ENCODE measurements at places on chromosomes 6 and 20. TPM values are rescaled to one million over a fixed set of nuclear protein-coding genes. Genes with fewer than 3 reads are reported as not detected.

The CYP24A1 gene
- total RNA-seq = 1.1 TPM

DNA sequence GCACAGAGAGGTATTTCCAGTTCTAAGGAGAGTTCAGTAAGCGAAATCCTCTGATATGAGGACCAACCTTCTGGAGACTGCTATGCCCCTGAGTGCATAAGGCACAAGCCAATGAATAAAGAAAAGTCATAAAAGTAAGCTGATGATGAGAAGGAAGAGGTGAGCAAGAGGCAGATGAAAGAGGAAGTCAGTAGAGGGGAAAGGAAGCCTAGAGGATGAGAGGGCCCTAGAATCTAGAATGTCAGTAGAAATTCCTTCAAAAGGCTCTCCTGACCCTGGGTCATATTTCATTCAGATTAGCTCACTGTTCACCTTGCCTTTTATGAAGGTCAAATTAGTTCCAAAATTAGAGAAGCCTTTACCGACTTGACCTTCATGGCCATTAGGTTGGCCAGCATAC, 209.2 kb downstream of the CD83 start:
- no peak for DNase-seq

- no peak for DNase-seq
These were observed 167.1 kb downstream of the PHF3 start for GRCh38 chr6:63802606-63803206.

The B3GAT2 gene
- total RNA-seq = 17.2 TPM

DNA sequence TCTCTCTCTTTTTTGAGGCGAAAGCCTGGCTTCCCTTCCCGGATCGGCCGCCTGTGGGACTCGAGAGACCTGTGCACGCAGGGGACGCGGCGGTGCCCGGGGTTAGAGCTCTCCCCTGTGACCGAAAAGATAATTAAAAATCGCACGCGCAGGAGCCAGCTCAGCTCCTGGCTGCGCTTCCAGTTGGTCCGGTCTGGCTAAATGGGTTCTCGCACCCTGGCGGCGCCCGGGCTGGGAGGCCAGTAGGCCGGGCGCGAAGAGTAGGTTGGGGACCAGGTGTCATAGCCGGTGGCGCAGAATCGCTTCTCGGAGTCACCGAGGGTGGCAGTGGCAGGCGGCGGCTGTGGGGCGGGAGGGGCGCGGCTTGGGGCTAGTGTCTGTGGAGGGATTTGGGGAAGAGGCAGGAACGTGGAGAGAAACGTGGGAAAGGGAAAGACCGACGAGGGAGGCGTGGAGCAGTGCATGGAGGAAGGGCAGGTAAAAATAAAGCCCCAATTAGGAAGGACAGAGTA, 41.9 kb upstream of the SUPT3H start:
- DNase-seq = peak; percentile 11

The COL11A2 gene
- 1.9 TPM for total RNA-seq

The SLC12A5 gene
- 26.0 TPM for total RNA-seq

DNA sequence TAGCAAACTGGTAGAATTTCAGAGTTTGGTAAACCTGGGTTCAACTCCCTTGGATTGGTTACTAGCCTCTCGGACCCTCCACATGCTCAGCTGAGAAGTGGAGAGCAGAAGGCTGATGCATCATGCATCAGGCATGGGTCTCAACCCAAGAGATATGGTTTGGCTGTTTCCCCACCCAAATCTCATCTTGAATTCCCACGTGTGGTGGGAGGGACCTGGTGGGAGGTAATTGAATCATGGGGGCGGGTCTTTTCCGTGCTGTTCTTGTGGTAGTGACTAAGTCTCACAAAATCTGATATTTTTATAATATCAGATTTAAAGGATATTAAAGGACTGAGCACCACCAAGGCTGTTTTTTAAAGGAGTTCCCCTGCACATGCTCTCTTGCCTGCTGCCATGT, 75.1 kb downstream of the PPP1R3G start:
- no peak for DNase-seq

DNA sequence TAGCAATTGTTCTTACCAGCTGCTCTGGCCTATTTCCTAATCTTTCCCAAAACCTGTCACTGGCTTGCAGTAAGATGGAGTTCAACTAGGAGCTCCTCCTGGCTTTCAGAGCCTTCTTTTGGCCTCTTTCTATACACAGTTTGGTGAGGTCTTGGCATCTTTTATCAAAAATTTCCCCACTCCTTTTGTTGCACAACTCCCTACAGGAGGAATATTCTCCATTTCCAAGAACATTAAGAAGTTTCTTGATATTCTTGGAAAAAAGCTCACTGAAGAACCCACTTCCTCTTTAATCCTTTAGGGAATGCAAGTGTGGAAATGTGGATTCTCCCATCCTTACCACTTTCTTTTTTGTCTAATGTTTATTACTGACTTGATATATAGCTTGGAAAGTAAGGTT, 171.3 kb upstream of the KCNK16 start:
- no peak for DNase-seq

GRCh38 chr6:41640426-41640825, 2.2 kb downstream of the MDFI start:
- DNase-seq = no peak

GRCh38 chr6:38068854-38069590, 249.5 kb downstream of the ZFAND3 start:
- no peak for DNase-seq

DNA sequence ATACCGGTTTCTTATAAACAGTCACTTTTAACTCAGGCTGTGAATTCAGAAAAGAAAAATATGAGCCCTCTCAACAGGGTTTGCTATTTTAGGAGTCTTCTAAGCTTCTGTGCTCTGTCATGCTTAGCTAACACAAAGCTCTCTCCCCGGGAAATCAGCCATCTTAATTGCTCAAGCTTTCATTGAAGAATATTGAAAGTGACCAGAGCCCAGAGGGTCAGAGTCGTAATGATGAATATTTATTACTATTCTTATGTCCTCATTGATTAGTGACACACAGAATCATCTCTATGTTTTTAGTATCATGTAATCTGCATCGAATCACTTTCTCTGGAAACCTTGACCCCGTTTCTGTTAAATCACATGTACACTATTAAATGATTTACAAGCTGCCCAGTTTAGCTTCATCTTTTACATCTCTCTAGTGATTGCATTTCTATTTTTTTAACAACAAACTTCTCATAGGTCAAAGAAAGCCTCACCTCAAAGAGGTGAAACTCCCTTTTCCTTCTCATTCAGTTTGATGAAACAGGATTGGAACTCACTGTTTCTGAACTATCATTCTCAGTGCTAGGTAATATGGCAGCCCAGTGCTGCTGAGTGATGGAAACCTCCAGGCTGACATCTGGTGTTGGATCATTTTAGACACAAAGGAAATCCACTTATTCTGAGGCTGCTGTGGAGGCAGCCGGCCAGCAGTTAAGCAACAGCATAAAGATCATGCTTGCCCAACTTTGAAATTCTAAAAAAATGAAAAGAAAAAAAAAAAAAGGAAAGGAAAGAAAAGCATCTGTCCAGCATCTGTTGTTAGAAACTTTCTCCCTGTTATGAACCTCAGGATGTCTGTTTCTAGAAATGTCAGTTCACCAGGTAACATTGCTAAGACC, 96.3 kb downstream of the RFPL4B start:
- peak; percentile 1 for DNase-seq

GRCh38 chr20:13221313-13221672, 219 bp downstream of the ISM1 start:
- DNase-seq = no peak

DNA sequence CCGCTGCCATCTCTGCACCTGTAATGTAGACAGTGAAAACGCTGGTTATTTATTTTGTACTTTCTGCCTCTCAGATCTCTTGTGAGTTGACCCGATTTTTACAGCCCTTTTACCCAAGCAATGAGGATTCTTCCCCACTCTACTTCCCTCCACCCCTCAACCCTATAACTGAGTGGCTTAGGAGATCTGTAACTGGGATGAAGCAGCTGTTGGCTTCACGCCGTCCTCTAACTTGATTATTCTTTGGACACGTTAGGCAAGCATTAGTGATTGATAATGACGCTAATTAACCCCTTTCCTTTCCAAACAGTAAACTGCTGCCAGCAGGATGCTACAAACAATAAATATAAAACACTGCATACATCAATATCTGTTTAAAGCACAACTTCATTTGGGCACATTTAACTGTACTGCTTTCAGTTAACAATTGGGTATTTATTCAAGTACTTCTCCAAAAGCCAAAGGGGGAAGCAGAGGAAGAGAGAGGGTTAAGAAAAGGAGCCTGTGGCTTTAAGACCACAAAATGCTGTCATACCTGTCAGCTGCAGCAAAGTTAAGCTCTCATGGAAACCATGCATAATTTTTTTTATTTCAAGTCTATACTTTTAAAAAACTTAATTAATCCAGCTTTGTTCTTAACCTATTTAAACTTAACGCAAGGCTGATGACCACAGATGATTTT, 21.2 kb downstream of the TFAP2A start:
- DNase-seq = no peak

GRCh38 chr6:33077908-33078307, 2.1 kb downstream of the HLA-DPB1 start:
- DNase-seq = no peak

The CPXM1 gene
- 19.9 TPM for total RNA-seq

DNA sequence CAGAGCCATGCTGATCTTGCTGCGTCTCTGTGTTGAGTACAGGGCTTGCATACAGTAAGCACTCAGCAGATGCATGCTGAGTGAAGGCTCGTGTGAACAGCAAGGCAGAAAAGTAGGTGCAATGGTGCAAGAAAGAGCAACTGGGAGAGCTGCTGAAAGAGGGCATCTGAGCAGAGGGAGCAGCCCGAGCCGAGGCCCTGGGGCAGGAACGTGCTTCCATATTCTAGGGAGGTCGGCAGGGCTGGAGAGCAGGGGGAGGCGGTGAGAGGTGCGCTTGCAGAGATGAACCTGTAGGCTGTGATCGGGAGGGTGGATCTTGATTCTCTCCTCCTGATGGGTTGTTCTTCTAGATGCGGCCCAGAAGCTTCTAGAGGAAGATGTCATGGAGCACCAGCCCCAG, 26.4 kb upstream of the STX16 start:
- DNase-seq = no peak

The FAM209B gene
- total RNA-seq = not detected

DNA sequence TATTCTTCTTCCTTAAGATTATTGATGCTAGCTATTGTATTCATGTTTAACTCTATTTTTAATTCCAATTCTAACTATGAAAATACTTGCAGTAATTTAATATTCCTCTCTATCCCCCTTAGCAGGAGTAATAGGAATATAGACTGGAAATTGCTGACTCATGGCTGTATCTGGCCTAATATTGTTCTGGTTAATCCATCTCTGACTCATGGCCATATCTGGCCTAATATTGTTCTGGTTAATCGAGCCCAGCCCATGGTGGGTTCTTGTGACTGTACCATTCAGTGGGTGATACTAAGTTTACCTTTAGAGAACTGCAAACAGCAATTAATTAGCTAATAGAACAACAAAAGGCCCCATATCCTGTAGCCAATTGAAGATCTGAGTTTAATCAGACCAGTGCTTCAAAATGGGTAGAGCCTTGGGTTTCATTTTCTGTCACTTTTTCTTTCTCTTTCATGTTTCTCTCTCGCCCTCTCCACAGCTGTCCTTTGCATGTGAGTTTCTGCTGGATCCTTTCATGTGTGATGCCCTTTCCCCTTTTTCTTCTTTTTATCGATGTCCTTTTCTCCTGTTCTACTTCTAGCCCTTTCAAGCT, 50.6 kb downstream of the SLC22A3 start:
- no peak for DNase-seq

GRCh38 chr6:56938649-56939191, 16.2 kb upstream of the BEND6 start:
- DNase-seq = no peak

- DNase-seq = peak; percentile 84
These were observed 595 bp upstream of the SRF start for GRCh38 chr6:43170417-43170930.

DNA sequence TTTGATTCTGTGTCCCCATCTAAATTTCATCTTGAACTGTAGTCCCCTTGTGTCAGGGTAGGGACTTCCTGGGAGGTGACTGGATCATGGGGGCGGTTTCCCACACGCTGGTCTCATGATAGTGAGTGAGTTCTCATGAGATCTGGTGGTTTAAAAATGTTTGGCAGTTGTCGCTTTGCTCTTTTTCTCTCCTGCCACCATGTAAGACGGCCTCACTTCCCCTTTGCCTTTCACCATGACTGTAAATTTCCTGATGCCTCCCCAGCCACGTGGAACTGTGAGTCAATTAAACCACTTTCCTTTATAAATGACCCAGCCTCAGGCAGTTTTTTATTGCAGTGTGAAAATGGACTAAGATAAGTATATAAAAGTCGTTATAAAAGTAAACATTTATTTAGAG, 80.5 kb upstream of the SGK1 start:
- DNase-seq = no peak

The ZFP57 gene
- not detected for total RNA-seq

- peak; percentile 41 for DNase-seq
These were observed 131.8 kb upstream of the PROKR2 start for GRCh38 chr20:5448449-5449118.

DNA sequence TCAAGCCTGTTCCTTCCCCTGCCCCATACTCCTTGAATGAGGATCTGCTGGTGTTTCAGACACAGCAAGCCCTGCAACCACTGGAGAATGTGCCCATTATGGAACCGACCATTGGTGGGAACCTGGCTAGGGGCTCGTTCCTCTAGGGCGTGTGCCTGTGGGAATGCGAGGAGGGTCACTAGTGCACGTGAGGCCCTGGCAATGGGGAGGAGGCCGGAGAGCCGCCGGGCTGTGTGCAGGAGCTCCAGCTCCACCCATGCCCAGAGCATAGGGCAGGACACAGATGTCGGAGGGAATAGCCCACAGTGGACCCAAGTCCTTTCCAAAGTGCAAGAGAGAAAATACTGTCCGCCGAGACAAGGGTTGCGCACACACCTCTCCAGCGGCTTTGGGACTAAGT, 99.3 kb downstream of the ERMARD start:
- DNase-seq = no peak

DNA sequence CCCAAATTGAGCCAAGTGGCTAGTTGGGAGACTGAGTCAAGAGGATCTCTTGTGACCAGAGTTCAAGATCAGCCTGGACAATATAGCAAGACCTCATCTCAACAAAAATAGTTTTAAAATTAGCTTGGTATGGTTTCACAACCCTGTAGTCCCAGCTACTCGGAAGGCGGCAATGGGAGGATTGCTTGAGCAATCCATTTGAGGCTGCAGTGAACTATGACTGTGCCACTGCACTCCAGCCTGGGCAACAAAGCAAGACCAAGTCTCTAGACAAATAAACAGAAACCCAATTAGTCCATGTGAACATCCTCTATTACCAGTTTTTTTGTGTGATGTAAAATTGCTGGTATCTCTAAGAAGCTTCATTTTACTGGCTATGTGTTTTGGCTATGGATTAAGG, 106.2 kb downstream of the TULP4 start:
- DNase-seq = no peak

GRCh38 chr6:26268659-26269402, 96.2 kb upstream of the BTN3A2 start:
- DNase-seq = no peak

The CCN5 gene
- total RNA-seq = not detected

GRCh38 chr6:151002491-151002935, 137.0 kb downstream of the MTHFD1L start:
- no peak for DNase-seq

The SMLR1 gene
- not detected for total RNA-seq

- no peak for DNase-seq
These were observed 16.1 kb downstream of the HIVEP1 start for GRCh38 chr6:12028213-12028612.

The TCP11 gene
- total RNA-seq = not detected

All from cerebellum (tissue), 4 donors.